ENCODE measurements at places on chromosomes 4 and X.
A peak's percentile ranks its signal among the peaks of the same experiment; 100 is the strongest.

DNA sequence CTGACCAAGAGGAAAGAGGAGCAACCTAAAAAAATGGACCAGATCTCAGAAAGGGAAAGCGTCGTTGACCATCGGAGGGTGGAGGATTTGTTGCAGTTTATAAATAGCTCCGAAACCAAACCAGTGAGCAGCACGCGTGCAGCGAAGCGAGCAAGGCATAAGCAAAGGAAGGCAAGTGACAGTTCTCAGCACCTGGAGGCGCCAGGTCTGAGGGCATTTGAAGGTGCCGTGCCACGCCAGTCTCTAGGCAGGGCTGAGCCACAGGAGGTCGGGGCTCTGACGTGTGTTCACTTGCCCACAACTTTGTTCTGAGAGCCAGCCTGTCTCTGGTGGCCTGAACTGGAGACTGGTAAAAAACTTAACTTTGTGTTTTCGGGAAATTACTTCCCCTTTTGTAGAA lies 59.7 kb downstream of the TNIP2 start:
- no peak for DNase-seq

- DNase-seq, result peak; percentile 9
These were observed 20.5 kb downstream of the SLC25A5 start for GRCh38 chrX:119488749-119489148.

- no peak for DNase-seq
These were observed 169.4 kb upstream of the NAP1L5 start for GRCh38 chr4:88866862-88867550.

DNA sequence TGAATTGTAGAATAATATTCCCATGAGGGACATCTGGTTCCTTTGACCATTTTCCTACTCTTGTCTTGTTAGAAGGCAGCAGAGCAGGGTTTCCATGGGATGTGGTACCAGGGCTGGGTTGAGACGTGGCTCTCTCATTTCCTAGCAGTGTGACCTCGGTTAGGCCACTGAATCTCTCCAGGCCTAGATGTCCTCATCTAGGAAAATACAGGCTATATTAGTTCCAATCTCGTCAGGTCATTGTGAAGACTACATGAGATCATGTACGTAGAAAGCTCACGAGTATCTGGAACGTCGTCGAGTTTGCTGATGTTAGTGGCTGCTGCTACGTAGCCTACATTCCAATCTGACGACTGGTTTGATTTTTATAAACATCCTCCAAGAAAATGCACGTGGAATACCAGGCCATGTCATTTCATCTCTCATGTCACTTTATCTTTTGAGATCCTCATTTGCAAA lies 278.2 kb upstream of the GATB start:
- DNase-seq, result no peak

DNA sequence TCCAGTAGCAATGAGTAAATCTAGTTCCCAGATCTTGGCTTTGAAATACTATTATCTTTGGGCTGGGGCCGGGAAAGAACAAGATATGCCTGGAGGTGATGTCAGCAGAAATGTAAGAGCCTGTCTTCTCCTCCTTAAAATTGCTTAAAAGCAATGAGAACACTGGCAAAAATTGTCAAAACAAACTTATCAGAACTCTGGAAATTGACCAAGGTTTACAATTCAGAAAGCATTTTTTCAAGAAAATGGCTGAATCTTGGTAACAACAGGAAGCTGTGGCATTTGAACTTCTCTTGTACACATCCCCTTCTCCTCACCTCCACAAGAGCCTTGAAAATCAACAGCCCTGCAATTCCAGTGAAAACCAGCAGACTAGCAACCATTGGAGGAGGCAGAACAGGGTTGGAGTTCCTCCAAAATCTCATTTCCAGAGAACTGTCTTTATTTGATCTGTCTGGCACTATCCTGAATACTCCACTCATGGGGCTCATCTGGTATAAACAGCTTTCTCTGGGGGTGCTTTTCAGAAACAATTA lies 13.5 kb downstream of the TIMP1 start:
- no peak for DNase-seq

GRCh38 chr4:40206426-40206825 lies 9.6 kb downstream of the RHOH start:
- DNase-seq, result no peak

DNA sequence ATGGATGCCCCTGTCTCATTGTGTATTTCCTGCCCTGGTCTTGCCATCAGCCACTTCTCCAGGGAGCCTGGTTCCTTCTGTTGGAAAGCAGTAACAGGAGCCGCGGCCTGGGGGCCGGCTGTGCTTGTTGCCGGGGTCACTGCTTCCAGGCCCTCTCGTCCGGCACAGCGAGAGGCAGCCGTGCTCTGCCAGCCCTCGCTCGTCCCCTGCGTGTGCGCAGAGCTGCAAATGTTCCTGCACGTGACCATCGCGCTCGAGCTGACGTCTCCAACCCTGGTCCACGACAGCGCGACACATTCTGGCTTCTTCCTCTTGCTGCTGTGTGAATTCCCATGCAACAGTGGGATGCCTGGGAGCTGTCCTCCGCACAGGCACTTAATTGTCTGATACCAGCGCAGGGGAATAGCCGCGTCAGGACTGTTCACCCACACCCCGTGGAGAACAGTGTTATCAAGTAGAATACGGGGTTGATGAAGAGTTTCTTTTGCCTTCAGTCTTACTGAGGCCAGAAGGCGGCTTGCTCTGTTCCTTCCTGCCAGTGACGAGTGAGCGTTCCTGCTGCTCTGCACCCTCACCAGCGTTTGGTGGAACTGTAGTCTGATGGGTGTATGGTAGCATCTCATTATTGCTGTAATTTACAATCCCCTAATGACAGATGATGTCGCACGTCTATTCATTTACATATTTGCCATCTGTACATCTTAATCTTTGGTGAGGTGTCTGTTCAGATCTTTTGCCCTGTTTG lies 12.3 kb downstream of the PDE6B start:
- no peak for DNase-seq

DNA sequence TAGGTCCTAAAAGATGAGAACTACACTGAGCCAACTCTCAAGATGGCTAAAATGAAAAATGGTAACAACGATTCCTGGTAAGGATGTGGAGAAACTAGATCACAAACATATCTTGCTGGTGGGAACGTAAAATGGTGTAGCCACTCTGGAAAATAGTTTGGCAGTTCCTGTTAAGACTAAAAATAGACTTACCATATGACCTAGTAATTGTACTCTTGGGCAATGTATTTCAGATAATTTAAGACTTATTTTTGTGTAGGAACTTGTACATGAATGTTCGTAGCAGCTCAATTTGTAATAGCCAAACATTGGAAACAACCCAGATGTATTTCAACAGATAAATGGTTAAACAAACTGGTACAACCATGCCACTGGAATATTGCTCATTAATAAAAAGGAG lies 106.2 kb downstream of the HDAC8 start:
- no peak for DNase-seq

DNA sequence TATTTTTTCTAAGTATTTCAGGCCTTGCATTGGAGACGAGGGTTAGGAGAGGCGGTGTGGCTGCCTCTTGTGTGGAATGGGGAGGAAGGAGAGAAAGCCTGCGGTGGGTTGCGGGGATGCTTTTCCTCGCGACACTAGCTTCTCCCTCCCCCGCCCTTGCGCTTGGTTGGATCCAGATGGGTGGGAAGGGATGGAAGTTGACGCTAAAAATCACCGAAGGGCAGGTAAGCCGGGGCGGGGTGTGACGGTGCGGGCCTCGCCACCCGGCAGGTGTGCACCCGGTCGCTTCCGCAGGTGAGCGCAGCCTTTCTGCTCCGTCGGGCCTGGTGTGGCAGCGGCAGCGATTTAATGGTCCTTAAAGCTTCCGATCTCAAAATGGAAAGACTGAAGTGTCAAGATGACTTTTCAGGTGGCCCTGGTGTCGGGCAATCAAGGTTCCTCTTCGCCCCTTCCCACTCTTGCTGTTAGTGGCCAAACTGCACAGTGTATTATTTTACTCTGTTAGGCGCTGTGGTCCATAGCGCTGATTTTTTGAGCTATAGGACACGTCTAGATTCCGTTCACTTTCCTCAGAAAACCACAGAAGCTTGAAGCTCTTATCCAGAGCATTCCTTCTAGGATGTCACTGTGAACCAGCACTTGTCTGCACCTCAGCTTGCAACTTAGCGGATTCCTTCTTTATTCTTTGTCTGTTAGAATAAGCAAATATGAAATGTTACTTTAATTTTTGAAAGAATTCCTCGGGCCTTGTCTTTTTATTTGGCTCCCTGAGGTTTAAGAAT lies 765 bp downstream of the ENOPH1 start:
- peak; percentile 13 for DNase-seq

- no peak for DNase-seq
These were observed 20.6 kb upstream of the FTHL17 start for GRCh38 chrX:31092476-31092875.

DNA sequence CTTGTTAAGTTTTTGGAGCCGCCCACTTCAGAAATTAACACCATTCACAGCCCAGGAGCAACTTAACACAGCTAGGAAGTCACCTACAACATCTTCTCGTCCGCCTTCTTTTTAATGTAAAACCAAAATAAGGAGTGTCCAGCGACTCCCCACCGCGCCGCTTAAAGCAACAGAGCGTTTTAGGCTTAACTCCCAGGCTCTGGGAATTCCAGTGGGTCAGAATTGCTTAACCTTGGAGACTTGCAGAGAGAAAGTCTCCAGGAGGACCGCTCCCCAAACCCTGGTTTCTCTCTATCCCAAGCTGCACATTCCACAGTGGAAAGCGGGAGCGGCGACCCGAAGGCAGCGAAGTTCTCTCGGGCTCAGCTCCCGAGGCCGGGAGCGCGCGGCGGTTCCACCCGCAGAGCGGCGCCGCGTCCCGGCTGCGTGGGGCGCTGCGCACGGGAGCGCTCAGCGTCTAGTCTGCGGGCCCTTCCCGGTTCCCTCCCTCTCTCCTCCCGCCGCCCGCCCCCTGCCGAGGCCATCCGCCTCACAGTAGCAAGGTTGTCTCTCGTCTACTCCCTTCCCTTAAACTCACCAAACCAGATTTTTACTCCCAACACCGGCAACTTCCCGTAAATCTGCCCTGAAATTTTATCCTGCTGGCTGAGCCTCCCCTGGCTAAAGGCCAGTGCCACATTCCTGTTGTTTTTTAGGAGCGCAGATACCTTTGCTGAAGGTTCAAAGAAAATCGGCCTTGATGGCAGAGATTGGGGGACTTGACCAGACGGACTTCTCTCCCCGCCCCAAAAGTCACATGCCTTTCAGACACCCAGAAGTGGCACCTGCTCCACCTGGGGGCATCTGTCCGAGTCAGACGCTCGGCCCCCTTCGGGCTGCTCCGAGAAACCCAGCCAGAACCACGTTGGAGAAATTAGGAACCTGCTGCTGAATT lies at the start of gene RBM47:
TSS of gene RBM47 (minus strand) at position 464 of the 934 bp plus-strand sequence. CDS start 190,971 bp downstream, outside the sequence.
- peak; percentile 15 for DNase-seq

DNA sequence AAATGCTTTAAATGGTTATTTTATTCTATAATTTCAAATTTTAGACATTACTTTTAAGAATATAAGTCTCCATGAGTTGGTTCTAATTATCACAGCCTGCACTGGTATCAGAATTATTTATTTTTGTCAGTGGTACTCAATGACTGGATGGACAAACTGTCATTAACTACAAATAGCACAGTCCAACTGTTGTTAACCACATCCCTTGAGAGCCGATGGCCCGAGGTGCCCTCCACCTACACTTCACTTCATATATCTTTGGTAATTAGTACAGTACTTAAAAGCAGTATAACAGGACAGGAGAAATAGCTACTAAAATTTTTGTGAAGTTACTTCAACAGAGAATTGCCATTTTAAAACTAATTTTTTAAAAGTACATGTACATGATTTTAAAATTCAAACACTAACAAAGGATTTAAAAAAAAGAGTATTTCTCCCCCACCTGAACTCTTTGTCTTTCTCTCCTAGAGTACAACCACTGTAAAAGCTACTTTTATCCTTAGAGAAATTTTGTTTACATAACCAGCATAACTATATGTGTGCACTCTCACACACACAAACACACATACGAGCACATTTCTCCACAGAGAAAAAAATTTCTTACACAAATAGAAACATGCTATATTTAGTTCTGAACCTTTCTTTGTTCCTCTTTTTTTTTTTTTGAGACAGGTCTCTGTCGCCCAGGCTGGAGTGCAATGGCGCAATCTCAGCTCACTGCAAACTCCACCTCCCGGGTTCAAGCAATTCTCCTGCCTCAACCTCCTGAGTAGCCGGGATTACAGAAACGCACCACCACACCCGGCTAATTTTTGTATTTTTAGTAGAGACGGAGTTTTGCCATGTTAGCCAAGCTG lies 6.5 kb downstream of the TIFA start:
- DNase-seq, result no peak

DNA sequence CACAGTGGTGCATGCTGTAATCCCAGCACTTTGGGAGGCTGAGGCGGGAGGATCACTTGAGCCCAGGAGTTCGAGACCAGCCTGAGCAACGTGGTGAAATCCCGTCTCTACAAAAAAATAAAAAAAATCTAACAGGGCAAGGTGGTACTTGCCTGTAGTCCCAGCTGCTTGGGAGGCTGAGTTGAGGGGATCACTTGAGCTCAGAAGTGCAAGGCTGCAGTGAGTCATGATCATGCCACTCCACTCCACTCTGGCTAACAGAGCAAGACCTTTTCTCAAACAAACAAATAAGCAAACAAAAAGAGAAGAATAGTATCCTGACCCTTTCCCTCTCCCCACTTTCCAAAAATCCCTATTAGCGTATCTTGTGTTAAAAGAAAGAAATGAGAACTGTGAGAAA lies 52.7 kb downstream of the NPY1R start:
- DNase-seq, result no peak

DNA sequence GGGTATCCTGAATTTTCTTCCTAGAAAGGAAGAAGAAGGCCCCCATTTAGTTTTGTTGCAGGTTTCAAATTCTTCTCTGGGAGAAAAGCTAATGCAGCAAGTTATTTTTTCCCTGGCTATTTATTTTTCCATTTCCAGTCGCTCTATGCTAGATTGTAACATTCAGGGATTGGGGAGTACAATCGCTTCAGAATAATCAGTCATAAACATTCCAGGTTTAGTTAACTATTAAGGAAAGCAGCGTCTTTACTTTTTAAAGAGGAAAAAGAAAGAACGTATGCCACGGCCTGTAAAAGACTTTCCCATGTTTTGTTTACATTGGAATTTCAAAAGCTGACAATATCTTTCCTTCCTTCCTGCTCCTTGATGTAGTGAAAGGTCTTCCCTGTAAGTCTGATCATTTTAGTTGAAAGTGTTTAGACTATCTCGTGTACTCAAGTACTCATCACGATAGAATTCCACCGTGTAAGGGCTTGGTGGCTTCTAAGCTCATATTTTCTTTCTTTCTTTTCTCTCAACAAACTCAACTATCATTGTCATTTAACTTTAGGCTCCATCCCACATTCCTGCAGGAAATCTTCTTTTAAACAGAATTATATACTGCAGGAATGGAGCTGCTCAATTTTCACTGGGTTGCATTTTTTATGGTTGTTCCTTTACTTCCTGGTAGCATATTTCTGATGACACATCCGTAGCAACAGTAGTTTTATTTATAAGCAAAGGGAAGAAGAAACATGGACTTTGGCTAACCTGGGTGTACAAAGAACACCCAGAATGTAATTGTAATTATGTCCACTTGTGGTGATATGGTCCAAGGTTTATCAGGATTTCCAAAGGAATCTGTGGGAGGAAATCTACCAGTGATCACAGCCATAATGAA lies 213.1 kb upstream of the FAT1 start:
- DNase-seq, result no peak

GRCh38 chrX:78118628-78119027 lies 14.6 kb downstream of the PGK1 start:
- no peak for DNase-seq

GRCh38 chr4:38983291-38983690 lies 48.9 kb downstream of the TMEM156 start:
- DNase-seq, result no peak
